ENCODE measurements at places on chromosomes 3 and 15. TPM values are rescaled to one million over a fixed set of nuclear protein-coding genes. Genes with fewer than 3 reads are reported as not detected.

Gene GSK3B
- total RNA-seq, result 55.8 TPM

Gene DZIP1L
- 3.8 TPM for total RNA-seq

Gene SPATA12
- total RNA-seq, result 0.47 TPM

Gene MEGF11
- total RNA-seq, result not detected

Gene CHST14
- total RNA-seq, result 12.2 TPM

Gene KCNMB3
- total RNA-seq, result 2.3 TPM

Gene CHMP2B
- 40.1 TPM for total RNA-seq

GRCh38 chr3:126337980-126338651, 19.1 kb downstream of the KLF15 start:
- DNase-seq, result no peak

- no peak for DNase-seq
Measured at GRCh38 chr3:196995027-196995426, 26.4 kb upstream of the PIGZ start.

- peak; percentile 9 for DNase-seq
Measured at GRCh38 chr3:60294181-60294580, 957.1 kb downstream of the FHIT start.

GRCh38 chr3:124652009-124652408, 78.2 kb upstream of the UMPS start:
- no peak for DNase-seq

- DNase-seq, result no peak
Measured at GRCh38 chr15:100284701-100285100, 57.1 kb downstream of the ADAMTS17 start.

GRCh38 chr15:45328663-45329062, 49.7 kb downstream of the GATM start:
- peak; percentile 6 for DNase-seq

- DNase-seq, result no peak
Measured at GRCh38 chr3:150098621-150099020, 127.9 kb upstream of the PFN2 start.

DNA sequence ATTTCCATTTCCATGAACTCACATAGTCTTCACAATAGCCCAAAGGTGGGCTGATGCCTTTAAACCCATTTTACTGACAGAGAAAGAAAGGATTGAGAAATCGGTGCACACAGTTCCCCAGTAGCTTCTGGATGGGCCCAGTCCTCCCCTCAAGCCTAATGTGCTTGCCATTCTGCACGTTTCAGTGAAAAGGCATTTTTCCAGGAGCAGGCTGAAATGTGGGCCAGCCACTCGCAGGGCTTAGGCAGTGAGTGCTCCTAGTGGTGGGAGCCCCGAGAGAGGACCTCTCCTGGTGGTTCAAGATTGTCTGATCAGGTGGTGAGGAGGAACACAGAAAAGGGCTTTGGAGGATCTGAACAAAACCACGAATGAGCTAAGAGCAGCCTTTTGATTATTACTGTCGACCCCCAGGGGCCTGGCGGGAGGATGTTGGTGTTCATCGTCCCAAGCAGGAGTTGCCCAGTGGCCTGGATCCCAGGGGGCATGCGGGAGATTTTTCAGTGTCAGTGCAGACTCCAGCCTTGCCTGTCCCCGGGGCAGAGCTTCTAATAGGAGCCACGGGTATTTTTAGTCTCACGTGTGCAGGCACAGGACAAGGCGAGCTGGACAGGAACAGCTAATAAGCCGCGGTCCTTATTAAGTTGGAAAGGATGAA, 8.7 kb upstream of the KY start:
- no peak for DNase-seq

DNA sequence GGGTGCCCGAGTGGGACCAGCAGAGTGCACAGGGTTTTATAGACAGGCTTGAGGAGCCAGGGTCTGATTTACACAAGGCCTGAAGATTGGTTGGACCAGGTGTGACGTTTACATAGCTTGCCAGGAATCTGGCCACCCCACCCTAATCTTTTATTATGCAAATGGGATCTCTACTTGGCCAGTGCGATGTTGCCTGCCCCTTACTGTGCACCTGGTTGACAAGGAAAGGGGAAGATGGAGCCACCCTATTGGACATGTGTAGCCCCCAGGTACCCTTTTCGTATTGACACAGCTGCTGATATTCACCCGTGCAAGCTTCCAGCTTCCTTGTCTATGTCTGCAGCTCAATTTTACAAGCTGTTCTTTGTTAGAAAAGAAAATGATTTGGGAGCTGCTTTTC, 132.0 kb downstream of the ARNT2 start:
- no peak for DNase-seq
